ENCODE measurements at places on chromosomes 7 and 10. TPM values are rescaled to one million over a fixed set of nuclear protein-coding genes. Genes with fewer than 3 reads are reported as not detected.

TCF7L2 gene
- 40.8 TPM for polyA plus RNA-seq

GRM8 gene
- polyA plus RNA-seq = 7.0 TPM

NRG3 gene
- 12.3 TPM for polyA plus RNA-seq

FAM180A gene
- not detected for polyA plus RNA-seq

IKZF1 gene
- polyA plus RNA-seq = 1.3 TPM

DHX32 gene
- polyA plus RNA-seq = 25.7 TPM

TMEM270 gene
- 0.08 TPM for polyA plus RNA-seq

RBAK gene
- 22.3 TPM for polyA plus RNA-seq

RSU1 gene
- 92.5 TPM for polyA plus RNA-seq

ZSCAN25 gene
- polyA plus RNA-seq = 20.9 TPM

SPDYE1 gene
- polyA plus RNA-seq = 0.52 TPM

CRHR2 gene
- polyA plus RNA-seq = 0.09 TPM

MTPN gene
- 184 TPM for polyA plus RNA-seq

FKBP9 gene
- polyA plus RNA-seq = 153 TPM

VIM gene
- polyA plus RNA-seq = 1,445 TPM

CNPY1 gene
- polyA plus RNA-seq = not detected

TMEM106B gene
- polyA plus RNA-seq = 122 TPM

AQP1 gene
- polyA plus RNA-seq = 230 TPM

PRR15 gene
- 4.2 TPM for polyA plus RNA-seq

LDB3 gene
- polyA plus RNA-seq = 1.1 TPM

TDRD1 gene
- polyA plus RNA-seq = 0.04 TPM

MUC3A gene
- 0.57 TPM for polyA plus RNA-seq

OPALIN gene
- not detected for polyA plus RNA-seq

PLEKHS1 gene
- polyA plus RNA-seq = 0.08 TPM

STK31 gene
- 1.3 TPM for polyA plus RNA-seq

GSTO2 gene
- polyA plus RNA-seq = 34.1 TPM

LRWD1 gene
- polyA plus RNA-seq = 23.8 TPM

MAT1A gene
- 1.3 TPM for polyA plus RNA-seq

SLC18A3 gene
- not detected for polyA plus RNA-seq

ITGB8 gene
- polyA plus RNA-seq = 44.6 TPM

IFIT2 gene
- 7.5 TPM for polyA plus RNA-seq

HTRA1 gene
- 183 TPM for polyA plus RNA-seq

TUBB8 gene
- polyA plus RNA-seq = 0.60 TPM

ABCA13 gene
- 1.0 TPM for polyA plus RNA-seq

RELN gene
- polyA plus RNA-seq = 23.2 TPM

ELN gene
- 152 TPM for polyA plus RNA-seq

RADIL gene
- polyA plus RNA-seq = 1.3 TPM
